T-helper 2 cell treated with Interferon-gamma antibody and Interleukin-4, amounts not matched to agents 5 μg/mL and 100 μg/mL, for 36 hours (primary cell): ENCODE measurements at places on chromosomes 5 and 9.

- no peak for DNase-seq
Measured at GRCh38 chr5:41770799-41771198, 99.4 kb downstream of the OXCT1 start.

DNA sequence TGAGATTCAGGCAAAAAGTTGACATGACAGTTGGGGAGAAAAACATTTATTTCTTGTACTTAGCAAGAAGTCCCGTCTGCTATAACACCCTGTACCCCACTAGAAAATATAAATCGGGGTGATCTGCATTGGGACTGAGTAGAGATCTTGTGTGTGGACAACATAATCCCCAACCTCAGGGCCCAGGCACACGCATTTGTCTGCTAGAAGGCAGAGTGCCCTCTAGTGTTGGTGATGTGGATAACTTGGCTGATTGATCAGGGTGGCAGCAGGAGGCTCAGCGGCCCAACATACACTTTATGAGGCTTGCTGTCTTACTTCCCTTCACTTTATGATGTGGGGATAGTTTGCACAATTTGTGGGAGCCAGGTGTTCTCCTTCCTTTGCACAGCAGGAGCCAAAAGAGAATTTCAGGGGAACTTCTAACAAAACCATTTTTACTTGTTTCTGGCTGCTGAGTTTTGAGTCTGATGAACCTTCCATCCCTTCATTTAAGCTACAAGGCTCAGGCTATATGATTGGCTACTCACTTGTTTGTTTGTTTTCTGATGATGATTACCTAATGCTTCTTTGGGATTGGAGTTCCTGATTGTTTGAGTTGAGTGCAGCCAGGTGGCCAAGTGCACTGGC lies 263.2 kb downstream of the DMAC1 start:
- DNase-seq: peak; percentile 35

GRCh38 chr9:6567140-6567591 lies 78.4 kb downstream of the GLDC start:
- peak; percentile 35 for DNase-seq

DNA sequence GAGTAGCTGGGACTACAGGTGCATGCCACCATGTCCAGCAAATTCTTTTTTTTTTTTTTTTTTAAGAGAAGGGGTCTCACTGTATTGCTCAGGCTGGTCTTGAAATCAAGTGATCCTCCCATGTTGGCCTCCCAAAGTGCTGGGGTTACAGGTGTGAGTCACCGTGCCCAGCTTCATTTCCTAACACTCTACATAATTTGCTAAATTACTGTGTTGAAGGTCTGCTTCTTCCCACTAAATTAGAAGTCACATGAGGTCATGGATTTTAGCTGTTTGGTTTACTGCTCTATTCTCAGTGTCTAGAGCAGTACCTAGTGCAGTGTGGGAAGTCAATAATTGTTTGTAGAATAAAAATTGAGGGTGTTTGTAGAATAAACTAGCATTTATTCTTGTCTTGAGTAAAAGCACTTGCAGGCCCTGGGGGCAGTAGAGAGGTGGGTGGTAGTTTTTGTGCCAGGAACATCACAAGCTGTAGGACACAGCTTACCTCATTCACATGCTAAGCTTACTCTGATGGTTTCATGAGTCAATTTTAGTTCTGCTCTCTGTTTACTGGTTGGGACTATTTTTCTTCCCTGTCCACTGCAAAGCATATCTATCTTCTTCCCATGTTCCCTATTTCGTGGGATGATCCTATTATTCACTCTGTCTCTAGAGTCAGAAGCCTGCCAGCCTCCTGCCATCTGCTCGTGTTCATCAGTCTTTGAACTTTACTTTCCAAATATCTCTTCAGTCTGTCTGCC lies 7.0 kb downstream of the TEX48 start:
- DNase-seq: no peak

DNA sequence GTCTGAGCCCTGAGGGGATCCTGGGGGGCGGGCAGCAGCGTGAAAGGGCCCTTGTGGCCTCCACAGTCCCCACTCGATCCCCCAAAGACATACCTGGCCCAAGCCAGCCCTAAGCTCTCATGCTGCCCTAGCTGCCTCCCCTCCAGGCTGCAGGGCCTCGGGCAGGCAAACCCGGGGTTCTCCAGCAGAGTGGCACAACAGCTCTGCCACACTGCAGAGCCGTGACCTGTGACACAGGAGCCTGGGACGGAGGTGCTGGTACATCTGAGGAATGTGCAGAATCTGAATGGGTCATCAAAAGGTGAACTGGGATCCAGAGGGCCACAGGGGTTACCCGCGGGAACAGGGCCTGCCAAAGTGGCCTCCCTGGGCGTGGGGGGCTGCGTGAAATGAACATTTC lies 163.2 kb downstream of the DAB2IP start:
- DNase-seq: no peak

- DNase-seq: no peak
Measured at GRCh38 chr5:74430631-74431289, 209.8 kb downstream of the ENC1 start.

DNA sequence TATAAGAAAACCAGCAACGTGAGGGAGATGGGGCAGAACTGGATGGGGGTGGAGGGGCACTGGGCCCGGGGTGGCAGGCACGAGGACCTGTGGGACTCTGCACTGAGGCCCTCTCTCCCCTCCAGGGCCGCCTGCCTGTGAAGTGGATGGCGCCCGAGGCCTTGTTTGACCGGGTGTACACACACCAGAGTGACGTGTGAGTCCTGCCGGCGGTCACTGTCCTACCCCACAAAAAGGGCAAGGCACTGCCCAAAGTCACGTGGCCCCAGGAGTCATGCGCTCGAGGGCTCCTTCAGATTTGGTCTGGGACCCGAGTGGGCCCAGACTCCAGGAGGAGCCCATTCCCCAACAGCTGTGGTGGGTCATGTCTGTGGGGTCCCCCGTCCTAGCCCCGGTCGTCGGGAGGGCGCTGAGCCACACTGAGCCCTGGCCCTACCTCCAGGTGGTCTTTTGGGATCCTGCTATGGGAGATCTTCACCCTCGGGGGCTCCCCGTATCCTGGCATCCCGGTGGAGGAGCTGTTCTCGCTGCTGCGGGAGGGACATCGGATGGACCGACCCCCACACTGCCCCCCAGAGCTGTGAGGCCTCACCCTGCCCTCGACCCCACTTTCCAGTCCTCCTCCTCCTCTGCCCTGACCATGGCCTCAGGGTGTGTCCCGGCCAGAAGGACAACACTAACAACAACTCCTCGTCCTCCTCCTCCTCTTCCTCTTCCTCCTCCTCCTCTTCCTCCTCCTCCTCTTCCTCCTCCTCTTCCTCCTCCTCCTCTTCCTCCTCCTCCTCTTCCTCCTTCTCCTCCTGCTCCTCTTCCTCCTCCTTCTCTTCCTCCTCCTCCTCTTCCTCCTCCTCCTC lies 9.7 kb downstream of the FGFR4 start:
- DNase-seq: no peak

GRCh38 chr9:115033800-115034199 lies 84.2 kb downstream of the TNC start:
- DNase-seq: no peak

- DNase-seq: no peak
Measured at GRCh38 chr5:138370537-138370936, 18.1 kb downstream of the KDM3B start.

- no peak for DNase-seq
Measured at GRCh38 chr5:176427971-176428370, 11.6 kb upstream of the CLTB start.

GRCh38 chr9:84953797-84954705 lies 284.5 kb downstream of the NTRK2 start:
- DNase-seq: peak; percentile 45

- DNase-seq: no peak
Measured at GRCh38 chr5:90803876-90804275, 245.3 kb downstream of the ADGRV1 start.

- no peak for DNase-seq
Measured at GRCh38 chr5:56161927-56162326, 71.2 kb downstream of the ANKRD55 start.

DNA sequence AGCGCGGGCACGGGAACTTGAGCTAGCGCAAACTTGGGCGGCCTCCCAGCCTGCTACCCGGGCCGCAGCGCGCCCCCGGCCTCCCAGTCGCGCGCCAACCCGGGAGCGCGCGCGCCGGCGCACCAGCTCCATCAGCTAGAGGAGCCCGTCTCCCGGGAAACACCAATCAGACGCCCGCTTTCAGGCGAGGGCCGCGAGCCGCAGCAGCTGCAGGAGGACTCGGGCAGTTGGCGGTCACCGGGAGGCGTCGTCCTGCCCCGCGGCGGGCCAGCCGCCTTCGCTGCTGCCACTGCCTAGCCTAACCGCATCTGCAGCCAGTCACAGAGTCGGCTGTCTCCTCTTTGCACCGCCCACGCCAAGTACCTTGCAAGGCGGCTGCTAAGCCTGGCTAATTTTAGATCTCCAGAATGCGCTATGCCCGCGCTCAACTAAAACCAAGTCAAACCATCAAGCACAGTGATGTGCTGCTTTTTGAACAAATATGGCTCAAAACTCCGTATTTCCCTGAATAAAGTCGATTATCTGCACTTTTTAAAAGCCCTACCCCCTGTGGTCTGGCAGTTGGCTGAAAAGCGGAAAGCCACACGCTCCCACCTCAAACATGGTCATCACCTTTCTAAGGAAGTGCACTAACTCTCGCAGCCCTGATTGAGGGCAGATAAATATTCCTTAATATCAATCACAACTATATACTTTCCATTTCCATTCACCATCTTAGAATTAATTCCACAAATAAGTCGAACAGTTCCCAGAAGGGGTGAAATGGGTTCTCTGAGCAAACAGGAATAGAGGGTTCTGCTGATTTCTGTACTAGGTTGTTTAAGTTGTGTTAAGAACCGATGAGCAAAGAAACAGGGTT lies 221.8 kb downstream of the MEF2C start:
- peak; percentile 58 for DNase-seq

DNA sequence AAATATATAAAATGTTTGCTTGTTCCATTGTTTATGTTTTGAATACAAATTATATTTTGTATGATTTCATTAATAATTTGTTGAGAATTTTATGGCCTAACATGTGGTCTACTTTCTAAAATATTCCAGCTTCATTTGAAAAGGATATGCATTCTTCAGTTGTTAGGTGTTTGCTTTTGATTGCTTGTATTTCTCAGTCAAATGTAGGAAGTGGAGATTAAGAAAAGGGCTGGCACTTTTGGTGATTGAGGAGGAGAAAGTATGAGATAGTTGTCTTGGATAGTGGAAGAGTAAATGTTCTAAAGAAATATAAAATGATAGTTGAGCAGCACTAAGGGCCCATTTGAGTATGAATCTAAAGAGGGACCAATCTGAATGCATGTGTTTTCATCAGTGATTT lies 23.1 kb downstream of the JAK2 start:
- DNase-seq: no peak

- no peak for DNase-seq
Measured at GRCh38 chr9:93884808-93885207, 70.3 kb downstream of the BARX1 start.

GRCh38 chr9:131048332-131048731 lies 39.4 kb downstream of the LAMC3 start:
- no peak for DNase-seq

DNA sequence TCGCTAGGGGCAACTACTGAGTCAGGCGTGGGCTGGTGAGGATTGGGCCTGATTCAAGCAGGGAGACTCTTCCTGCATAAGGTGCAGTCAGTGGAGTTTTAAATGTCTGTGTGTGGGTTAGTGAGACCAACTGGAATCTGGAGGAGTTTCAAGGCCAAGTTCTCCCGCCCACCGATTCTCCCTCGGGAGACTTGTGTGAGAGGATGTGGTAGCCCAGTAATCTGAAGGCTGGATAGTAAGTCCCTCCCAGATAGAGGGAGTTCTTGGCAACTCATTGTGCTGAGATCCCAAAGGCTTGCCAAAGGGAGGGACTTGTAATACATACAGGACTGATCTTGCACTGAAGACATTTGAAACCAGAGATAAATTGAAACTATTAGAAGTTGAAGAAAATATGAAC lies 51.8 kb downstream of the WDR36 start:
- no peak for DNase-seq

- DNase-seq: no peak
Measured at GRCh38 chr9:20611691-20612287, 10.5 kb downstream of the MLLT3 start.

- no peak for DNase-seq
Measured at GRCh38 chr5:45264447-45264846, 431.7 kb downstream of the HCN1 start.

- DNase-seq: no peak
Measured at GRCh38 chr9:81608289-81608657, 81.1 kb downstream of the TLE1 start.

DNA sequence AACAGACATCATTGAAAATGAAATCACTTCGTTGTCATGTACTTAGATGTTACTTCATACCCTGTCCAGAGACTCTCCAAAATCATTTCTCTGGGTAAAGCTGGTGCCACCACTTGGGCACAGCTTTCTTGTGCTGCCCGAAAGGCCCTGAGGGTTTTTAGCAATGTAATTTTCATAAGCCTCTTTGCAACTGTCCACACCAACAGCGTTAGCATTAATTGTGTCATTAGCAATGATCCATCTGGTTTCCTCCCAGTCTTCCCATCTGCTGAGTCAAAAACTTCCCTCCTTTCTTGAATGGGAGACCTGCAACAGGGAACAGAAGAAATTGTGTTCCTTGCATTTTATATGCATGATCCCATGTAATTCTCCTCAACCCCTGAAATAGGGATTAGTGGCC lies 8.6 kb upstream of the MSX2 start:
- DNase-seq: no peak

DNA sequence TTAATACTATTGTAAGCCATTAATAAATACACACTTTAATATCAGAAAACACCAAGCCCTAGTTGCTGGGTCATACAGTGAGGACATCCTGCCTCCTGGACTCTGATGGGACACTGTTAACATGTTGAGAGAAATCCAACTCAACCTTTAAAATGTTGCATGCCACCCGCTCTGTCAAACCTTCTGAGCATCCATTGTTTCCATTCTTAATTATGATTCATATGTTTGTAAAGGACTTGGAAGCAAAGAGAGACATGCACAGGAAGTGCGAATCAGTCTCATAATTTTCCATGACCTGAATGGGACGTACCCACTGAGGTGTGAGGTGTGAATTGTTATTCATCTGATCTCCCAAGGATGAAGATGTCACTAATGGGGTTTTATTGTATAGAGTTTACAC lies 186.4 kb downstream of the CAAP1 start:
- no peak for DNase-seq

- peak; percentile 33 for DNase-seq
Measured at GRCh38 chr5:73215891-73216610, 43.1 kb downstream of the TMEM174 start.

DNA sequence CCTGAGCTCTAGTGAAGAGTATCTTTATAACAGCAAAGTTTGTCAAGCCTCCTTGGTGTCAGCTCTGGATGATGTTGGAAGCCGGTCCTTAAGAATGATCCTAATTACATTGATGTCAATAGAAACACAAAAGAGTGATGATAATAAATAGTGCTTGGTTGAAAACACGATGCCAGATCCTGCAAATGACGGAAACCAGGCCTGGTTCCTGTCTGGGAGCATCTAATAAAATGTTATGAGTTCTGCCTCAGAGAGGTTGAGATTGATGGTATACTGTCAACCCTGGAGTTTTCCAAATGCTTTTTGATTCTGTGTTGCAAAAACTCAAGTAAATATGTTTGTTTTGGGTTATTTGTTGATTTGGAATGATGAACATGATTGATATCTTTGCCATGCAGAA lies 23.3 kb downstream of the HMHB1 start:
- DNase-seq: no peak

- DNase-seq: peak; percentile 56
Measured at GRCh38 chr5:35903631-35904203, 34.7 kb downstream of the CAPSL start.
